ENCODE measurements at places on chromosomes 11 and 22.
A peak's percentile ranks its signal among the peaks of the same experiment; 100 is the strongest.

GRCh38 chr11:132028380-132029240, 658.2 kb downstream of the NTM start:
- DNase-seq, result peak; percentile 72

DNA sequence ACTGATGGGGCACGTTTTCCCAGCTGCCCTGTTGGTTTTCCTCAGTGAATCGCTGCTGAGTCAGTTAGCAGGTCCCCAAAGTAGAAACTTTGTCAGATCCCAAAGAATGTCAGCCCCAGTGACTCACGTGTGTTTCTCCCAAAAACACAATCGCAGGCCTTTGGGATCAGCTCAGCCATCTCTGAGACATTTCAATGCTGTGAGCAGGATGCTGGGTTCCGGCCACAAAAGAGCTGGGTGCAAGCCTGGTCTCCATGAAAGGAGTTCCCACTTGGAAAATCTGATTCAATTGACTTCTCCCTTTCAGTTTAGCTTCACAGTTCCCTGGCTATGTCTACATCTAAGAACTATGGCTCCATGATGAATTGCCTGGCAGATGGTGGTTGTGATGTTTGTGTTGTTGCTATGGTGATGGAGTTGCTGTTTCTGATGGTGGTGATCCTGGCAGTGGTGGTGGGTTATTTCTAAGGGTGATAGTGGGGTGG, 28.0 kb downstream of the MYEOV start:
- DNase-seq, result peak; percentile 99

DNA sequence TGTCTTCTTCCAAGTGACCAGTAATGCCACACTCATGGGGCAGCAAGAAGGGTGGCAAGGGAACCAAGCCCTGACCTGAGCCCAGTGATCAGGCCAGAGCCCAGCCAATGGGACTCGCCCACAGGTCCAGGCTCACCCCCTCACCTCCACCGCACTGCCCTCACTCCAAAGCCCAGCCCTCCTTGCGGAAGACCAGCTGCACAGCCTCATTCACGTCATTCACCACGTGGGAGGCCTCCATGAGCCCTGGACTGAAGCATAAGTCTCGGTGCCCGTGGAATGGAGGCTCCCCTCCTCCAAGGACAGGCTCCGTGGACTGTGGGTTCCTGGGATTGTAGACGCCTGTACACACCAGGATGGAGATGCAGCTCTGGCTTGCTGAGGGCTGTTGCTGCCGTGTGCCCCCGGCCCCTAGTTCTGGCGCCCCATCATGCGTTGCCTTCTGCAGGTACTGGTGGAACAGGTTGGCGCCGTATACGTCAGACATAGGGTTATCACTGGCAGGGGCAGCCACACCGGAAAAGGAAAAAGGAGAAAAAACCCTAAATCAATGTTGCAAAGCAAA, 16.8 kb upstream of the TMEM121B start:
- no peak for DNase-seq

DNA sequence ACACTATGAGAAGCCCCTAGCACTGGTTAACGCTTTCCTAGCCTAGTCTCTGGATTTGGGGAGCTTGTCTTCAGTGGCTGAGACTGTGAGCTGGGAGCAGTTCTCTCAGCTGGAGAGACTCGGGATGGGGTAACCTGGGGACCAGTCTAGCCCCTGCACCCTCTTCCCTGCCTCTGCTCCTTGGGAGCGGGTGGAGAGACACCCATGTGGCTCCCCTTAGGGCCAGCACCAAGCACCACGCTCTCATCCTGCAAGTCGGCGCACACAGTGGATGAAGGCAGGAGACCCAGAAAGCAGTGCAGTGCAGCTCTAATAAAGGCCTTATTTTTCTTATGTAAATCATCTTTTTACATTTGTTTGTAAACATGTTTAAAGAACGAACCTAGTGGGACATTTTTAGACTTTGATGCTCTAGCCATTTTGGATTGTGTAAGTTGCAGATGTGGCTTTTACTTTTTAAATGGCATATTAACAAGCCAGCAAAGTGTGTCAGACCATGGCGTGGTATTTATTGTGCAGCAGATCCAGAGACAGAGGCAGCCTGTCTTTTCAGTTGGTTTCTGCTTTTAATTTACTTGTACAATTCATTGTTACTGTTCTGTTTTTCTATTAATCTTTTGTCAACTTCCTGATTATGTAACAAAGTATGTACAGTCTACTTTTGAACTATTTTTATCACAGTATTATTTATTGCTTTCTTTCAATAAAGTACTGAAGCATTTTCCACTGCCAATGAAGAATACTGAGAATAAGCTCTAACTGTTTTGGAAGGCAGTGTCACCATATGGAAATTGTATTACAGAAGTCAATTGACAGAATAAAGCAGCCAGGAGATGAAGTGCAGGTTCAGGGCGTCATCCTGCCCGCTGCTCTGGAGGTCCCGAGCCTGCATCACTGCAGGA, 14.4 kb upstream of the CTTN start:
- DNase-seq, result no peak

- no peak for DNase-seq
Measured at GRCh38 chr11:73059915-73060314, 82.2 kb downstream of the FCHSD2 start.

- peak; percentile 83 for DNase-seq
Measured at GRCh38 chr11:61509043-61510029, 787 bp downstream of the LRRC10B start.

- DNase-seq, result peak; percentile 94
Measured at GRCh38 chr11:106463796-106464201, 386.3 kb downstream of the AASDHPPT start.

DNA sequence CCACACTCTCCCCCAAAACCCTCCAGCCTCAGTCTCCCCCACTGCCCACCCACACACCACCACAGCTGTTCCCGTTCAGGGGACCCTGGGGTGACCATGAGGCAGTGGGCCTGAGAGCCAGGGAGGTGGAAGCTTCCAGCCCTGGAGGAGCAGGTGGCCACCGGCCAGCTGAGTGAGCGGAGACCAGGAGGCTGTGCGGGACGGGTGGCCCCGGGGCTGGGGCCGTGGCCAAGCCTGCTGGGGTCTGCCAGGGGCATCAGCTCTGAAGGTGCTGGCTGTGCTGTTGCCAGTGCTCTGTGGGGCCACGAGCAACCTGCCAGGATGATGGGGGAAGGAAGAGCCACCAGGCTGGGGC, 26.0 kb downstream of the OSBPL5 start:
- no peak for DNase-seq

DNA sequence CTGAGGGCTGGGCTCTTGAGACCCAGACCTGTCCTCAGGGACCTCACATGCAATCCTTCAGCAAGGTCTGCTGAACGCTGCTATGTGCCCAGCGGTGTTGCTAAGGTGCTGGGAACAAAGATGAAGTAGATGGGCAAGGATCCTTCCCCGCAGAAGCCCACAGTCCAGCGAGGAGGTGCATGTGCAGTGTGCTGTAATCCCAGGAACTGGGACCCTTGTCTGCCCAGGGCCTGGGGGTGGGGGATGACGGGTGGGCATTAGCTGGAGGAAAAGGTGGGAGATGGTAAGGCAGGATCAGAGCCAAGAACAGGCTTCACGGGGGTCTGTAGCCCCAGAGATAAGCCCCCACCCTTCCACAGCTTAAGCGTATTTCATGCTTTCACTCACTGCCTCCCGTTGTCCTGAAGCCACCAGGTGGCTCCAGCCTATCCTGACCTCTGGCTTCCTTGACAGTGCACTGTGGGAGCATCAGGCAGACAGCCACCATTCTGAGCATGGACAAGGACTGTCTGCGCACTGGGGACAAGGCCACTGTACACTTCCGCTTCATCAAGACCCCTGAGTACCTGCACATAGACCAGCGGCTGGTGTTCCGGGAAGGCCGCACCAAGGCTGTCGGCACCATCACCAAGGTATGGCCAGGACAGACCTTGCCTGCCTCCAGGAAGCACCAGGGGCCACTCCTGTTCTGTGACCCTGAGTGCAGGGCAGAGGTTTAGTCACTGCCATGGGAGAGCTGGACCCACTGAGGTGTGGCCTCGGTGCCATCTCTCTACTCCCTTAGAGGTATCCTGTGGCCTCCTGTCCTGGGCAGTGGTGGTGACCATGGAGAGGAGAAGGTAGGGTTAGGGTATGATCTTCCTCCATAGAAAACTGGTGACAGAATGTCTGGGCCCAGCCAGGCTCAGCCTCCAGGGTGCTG, 22.0 kb downstream of the GTPBP1 start:
- no peak for DNase-seq

- DNase-seq, result no peak
Measured at GRCh38 chr11:30260813-30261212, 30.0 kb downstream of the FSHB start.

- no peak for DNase-seq
Measured at GRCh38 chr11:117649296-117650055, 147.5 kb downstream of the DSCAML1 start.

- no peak for DNase-seq
Measured at GRCh38 chr11:126834573-126834972, 166.0 kb downstream of the KIRREL3 start.

DNA sequence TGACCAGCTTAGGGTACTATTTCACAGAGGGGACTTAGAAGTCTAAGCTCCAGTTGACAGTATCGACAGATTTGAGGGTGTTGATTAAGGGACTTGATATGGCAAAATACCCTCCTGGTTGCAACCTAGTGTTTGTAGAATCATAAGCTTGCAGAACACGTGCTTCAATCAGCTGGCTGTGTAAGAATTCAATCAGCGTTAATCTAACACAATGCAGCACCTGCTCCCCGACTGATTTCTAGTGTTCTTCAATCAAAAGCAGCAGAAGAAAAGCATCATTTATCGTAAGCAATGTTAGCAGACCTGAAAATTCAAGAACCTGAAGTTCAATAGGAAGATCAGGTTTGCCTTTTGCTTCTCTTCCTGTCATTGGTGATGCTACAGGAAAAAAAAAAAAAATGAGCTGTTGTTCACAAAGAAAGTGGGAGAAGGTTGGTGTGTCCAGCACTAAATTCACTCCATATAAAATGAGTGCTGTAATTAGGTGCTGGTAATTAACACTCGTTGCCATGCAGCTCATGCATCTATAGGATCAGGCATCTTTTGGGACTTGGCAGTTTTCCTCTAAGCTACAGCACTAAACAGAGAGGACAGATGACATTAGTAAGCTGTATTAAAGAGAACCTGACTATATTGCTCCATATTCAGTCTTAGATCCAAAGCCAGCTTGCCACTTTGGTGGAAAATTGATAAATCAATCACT, 840.3 kb downstream of the OPCML start:
- no peak for DNase-seq

DNA sequence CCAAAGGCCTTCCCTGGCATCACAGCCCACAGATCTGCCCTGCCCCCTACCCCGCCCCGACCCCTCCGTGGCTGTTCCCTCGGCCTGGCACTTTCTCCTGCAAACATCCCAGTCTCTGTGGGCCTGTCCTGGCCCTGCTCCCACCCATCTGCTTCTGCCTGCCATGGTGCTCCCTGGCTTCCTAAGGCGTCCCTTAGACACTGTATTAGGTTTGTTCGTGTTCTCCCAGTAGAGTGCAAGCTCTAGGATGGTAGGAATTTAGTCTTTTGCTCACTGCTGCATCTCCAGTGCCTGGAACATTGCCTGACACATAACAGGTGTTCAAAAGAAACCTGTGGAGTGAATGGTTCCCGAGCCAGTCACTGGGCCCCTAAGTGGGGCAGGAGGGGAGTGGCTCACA, 69.6 kb upstream of the PITPNB start:
- DNase-seq, result no peak

- DNase-seq, result no peak
Measured at GRCh38 chr22:20084547-20085413, 4.7 kb downstream of the DGCR8 start.

DNA sequence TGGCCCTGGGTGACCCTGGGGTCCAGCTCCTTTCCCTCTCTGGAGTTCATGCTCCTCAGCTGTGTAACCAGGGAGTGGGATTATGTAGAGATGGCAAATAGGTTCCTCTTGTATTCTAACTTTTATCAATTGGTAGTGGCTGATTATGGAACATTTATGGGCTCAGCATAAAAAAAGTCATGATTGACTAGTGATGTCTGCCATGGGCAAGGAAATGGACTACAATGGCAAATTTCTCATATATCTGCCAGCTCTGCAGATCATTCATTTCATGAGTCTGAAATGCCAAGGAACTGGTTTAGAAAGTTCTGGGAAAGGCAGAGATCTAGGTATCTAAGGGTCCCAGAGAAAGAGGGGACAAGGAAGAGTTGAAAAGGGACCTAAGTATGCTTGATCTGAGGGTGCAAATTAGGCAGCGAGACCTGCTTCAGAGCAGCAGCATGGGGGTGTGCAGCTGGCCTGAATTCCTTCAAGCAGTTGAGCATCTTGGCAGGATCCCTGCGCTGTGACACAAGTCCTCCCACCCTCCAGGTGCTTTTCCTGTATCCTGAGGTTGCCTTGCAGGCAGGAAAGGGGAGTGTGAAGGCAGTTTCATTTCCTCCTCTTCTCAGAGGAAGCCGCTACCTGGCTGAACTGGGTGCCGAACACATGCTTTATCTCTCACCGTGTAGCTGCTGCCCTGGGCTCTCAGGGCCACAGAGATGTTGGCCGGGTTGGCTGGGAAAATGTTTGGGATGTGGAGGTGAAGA, 10.4 kb downstream of the SLC15A3 start:
- no peak for DNase-seq

DNA sequence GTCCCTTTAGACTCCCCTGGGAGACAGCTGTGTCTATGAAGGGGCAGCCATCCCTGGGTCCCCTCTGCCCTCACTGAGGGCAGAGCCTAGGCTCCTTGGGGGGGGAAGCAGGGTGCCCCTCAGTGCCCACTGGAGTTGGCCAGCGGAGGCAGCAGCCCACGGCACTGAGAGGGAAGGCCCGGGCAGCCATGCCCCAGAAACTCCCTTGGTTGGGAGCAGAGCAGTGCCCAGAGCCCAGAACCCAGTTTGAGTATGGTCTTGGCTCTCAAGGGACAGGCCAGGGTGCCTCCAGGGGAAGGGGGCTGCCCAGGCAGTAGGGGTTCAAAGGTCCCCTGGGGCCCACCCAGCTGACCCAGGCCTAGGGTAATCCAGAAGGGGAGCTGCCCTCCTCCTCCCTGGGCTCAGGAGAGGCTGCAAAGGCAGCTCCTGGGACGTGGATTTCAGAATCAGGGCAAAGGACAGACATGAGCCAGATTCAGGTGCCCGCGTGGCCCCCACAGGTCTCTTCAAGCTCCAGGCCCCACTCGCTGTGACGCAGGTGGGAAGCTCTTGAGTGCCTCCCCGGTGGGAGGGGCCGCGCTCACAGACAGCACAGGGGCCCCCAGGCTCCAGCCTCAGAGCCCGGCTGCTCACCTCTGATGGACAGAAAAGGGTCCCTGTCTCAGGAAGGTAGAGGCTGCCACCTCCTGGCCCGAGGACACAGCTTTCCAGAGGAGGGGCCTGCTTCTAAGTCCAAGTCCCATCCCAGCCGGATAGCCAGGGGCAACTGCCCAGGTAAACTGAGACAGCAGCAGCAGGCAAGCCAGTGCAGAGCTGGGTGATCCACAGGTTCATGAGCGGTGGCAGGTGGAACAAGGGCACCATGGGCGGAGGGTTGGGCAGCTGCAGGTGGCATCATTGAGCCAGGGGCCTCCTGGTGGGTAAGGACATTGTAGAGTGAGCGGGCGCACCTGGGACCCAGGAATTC, 2.6 kb downstream of the C11orf21 start:
- DNase-seq, result no peak

Measured in fibroblast of skin of back (primary cell).